ENCODE measurements at places on chromosomes 7 and 10.
A peak's percentile ranks its signal among the peaks of the same experiment; 100 is the strongest.

GRCh38 chr7:28267012-28267411 is 86.4 kb upstream of the JAZF1 start:
- no peak for DNase-seq

GRCh38 chr10:71285180-71285545 is 33.9 kb upstream of the SLC29A3 start:
- DNase-seq, result peak; percentile 25

- DNase-seq, result no peak
Observed at GRCh38 chr10:70435241-70436085, 6.0 kb downstream of the NODAL start.

DNA sequence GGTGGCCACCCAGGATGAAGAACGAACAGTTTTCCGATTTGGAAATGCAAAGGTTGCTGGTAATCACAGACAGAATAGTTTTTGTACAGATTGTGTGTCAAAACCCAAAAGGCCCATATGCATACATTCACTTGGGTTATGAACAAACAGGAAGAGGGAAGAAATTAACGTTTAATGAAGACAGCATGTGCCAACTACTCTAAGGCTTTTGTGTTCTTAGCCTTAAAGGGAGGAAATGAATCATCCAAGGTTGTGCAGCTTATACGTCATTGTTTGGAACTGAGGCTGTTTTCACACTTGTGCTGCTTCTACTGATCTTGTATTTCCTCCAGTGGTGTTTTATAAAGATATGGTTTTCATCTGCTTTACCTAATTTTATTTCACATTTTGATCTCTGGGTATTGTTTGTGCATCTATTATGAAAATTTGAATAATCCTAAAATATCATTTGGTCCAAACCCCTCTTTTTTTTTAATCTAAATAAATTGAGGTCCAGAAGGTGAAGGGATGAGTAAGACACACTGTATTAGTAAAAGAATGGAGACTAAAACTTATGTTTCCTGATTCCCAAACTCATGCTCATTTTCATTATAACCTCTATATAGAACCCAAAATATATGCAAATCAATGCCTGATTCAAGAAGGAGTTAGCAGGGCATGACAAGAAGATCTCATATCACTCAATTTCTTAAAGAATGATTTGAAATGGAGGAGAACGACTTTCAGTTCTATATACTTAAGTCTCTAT is 373.1 kb downstream of the THSD7A start:
- DNase-seq, result peak; percentile 97

DNA sequence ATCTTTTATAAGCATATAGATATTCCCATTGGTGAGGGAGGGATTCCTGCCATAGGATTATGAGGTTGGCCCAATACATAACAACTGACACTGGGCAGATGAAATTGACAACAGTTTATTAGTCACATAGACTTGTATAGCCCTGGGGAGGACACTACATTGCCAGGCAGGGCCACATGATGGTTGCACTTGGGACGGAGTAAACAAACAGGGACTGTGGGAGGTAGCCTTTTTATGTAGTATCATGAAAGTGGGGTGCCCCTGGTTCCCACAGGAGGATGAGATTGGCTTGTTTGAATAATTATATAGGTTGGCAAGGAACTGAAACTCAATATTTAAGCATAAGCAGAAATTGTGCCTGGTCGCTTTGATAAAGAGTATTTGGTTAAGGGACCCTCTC is 23.5 kb downstream of the TRIM24 start:
- DNase-seq, result no peak

Data from iris pigment epithelial cell (primary cell).